ENCODE measurements at places on chromosomes 3 and 15.

GRCh38 chr3:143351895-143352608 is 232.5 kb downstream of the CHST2 start:
- DNase-seq = no peak

DNA sequence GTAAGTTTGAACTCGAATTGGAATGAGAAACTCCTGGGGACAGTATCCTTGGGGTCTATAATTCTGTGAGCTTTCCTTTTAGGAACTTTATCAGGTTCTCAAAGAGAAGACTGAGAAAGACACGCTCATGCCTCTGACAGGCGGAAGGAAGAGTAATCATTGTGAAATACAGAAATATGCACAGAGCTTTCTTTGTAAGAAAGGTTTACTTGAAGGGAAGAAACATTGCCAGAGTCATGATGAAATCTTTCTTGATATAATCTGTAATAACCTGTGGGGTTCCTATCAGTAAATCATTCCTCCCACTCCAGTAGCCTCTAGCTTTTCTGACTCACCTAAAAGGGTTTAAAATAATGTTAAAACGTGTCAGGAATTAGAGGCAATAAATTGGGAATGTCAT is 83.6 kb upstream of the CCDC39 start:
- DNase-seq = no peak

DNA sequence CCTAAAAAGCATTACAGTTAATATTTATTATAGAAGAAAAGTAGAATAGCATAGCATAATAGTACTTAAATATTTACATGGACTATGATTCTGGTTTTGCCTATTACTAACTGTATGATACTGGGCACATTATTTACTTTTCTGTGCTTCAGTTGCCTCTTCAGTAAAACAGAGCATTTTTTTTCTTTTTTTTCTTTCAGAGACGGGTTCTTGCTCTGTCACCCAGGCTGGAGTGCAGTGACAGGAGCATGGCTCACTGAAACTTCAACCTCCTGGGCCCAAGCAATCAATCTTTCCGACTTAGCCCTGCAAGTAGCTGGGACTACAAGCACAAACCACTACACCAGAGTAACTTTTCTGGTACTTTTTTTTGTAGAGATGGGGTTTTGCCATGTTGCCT is 47.0 kb downstream of the GYG1 start:
- DNase-seq = no peak

DNA sequence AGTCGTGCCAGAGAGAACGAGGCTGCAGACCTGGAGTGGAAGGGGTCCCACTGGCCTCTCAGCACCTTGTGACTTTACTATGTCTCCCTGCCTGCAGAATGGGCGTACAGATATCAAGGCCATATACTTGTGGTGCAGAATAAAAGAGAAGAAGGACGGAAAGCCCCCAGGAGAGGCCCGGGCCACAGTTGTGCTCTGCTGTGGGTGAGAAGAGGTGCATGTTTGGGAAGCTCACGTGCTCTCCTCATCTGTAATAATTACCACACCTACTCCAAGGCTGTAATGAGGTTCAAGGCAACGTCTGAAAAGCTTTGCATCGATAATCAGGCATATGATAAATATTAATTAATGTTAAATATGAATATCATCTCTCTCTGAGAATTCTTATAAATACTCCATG is 58.0 kb downstream of the MGLL start:
- DNase-seq = no peak

GRCh38 chr15:31262901-31263671 is 63.5 kb upstream of the KLF13 start:
- DNase-seq = no peak

GRCh38 chr15:61038387-61038786 is 190.7 kb downstream of the RORA start:
- peak; percentile 9 for DNase-seq

DNA sequence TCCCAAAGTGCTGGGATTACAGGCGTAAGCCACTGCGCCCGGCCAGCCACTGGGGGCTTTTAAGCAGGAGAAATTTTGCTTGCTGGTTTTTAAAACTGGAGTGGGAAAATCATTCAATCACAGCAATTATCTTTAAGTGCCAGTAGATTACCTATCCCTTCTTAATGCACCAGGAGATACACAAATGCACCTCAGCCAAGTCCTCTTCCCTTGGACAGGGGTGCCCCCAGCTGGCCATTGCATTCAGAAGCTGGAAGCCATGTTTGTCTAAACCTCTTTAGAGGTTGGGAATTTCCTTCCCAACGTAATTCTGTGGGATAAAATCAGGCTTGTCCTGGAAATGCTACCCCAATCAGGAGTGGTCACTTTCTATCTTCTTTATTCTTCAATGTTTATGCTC is 26.6 kb downstream of the MIX23 start:
- peak; percentile 21 for DNase-seq

GRCh38 chr3:186669378-186670084 is 3.7 kb downstream of the HRG start:
- DNase-seq = no peak

GRCh38 chr3:35664460-35664919 is 25.2 kb downstream of the ARPP21 start:
- DNase-seq = peak; percentile 4

GRCh38 chr3:158453865-158454264 is 117.1 kb upstream of the MLF1 start:
- no peak for DNase-seq

DNA sequence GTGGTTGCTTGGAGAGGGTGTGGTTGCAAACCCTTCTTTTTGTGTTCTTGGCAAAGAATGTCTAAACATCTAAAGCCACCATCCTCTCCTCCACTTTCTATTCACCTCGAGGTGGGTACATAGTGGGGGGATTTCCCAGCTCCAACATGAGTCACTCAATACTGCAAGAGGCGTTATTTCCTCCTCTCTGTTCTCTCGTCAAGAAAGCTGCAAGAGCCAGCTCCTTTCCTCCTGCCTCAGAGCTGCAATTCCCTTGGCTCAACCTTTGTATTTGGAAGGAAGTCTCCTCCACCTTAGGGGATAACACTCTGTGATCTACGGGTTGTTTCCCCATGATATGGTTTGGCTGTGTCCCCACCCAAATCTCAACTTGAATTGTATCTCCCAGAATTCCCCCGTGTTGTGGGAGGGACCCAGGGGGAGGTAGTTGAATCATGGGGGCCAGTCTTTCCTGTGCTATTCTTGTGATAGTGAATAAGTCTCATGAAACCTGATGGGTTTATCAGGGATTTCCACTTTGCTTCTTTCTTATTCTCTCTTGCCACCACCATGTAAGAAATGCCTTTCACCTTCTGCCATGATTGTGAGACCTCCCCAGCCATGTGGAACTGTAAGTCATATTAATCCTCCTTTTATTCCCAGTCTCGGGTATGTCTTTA is 138.4 kb downstream of the PLCL2 start:
- DNase-seq = peak; percentile 1

DNA sequence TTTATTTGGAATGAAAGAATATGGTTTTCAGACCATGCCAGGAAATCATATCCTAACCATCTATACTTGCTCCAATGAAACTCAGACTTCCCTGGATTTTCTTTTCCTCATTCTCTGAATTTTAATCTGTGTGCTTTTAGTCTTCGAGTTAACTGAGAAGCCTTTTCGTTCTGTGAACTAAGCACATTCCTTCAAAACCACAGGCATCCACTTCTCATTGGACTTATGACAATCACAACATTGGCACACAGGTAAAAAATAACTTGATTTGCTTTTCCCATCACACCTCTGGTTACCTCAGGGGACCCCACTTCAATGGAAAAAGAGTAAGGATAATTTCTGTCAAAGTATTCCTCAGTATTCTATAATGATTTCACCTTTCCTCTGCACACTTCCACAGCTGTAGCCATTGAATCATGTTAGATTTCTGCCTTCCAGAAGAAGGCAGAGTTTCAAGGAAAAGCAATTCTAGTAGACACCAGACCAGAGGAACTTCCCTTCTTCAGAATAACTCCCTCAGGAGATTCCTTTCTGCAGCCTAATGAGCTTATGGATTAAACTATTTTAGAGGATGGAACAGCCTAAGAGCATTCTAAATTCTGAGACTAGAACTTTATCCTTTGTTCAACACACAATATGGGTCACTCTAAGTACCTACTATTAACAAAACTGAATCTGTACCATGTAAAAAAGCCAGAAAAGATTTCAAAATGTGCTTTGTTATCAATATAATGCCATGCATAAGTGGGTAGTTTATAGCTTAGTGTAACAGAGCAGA is 15.9 kb downstream of the COMMD2 start:
- no peak for DNase-seq

DNA sequence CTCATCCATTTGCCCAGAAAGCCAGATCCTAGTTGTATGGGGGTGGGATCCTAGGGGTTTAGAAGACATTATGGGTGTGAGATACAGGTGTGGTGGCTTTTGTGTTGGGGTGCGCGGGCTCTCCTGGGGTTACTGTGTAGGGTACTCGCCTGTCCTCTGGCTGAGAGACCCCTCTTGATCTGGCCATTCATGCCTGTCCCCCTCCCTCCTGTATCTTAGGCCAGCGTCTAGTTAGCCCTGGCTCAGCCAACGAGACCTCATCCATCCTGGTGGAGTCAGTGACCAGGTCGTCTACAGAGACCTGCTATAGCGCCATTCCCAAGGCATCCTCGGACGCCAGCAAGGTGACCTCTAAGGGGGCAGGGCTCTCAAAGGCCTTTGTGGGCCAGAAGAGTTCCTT is 41.4 kb downstream of the DNASE1L3 start:
- DNase-seq = no peak

- peak; percentile 1 for DNase-seq
These were observed 25.9 kb downstream of the RAD18 start for GRCh38 chr3:8937064-8938020.

- DNase-seq = no peak
These were observed 10.4 kb downstream of the TEX264 start for GRCh38 chr3:51681453-51681852.

DNA sequence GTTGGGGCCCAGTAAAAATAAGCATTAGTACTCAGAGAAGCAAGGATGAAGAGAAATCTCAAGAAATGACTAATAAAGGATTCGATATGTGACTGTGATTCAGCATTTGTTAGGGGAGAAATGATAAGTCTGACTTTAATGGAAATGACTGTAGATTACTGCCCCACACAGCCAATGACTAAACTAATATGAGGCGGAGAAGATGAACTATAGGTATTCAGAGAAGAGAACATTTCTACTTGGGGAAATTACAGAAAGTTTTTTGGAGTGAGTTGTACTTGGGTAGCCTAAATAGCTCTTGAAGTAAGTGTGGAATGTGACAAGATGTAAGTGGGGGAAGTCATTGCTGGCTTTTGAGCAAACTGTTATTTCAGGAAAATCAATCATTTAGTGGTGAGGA is 380.0 kb downstream of the PDCD6IP start:
- no peak for DNase-seq

DNA sequence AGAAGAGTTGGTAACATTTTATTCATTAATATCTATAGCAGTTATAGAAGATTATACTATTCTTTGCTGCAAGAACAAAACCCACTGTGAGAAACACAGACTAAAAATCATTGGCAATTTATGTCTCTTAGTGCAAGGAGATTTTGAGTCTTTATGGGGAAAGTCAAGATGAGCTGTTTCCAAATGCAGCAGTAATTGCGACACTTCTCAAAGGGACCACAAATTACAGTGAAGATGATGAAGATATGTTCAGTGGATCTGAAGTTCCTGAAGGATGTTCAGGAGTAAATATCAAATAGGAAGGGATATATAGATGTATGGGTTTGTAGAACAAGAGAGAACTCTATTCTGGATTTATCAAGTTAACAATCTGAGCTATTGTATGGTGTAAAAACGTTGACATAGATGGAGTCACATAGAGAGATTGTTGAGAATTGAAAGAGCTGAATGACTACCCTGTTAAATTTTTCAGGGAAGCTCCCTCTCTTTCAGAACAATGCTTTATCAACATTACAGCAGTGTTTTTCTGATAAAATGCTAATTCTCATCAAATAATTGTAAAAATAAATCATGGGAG is 71.8 kb downstream of the DTWD1 start:
- DNase-seq = no peak

DNA sequence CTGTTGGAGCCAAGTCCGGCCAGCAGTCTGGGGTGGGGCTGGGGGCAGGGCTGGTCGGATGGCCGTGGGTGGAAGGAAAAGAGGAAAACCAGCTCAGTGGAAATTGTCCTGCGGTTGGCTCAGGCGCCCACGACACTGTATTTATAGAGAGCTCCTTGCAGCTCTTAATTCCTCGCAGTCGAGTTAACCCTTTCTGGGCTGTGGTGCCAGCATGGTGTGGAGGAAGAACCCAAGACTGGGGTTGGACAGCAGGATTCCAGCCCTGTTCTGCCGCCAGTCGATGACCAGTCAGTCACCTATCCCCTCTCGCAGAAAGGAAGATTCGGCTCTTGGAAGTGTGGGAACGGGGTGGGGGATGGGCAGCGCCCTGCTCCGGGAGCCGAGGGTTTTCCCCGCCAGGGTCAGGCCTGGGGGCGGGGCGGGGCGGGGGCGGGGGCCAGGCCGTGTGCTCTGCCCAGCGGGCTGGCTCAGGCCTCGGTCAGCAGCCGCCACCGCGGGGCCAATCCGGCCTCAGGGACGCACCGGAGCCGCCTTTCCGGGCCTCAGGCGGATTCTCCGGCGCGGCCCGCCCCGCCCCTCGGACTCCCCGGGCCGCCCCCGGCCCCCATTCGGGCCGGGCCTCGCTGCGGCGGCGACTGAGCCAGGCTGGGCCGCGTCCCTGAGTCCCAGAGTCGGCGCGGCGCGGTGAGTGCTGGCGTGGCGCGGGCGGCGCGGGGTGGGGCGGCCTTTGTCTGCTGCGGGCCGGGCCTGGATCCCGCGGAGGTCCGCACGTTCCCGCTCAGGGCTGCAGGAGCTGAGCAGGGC is at the start of gene CD276:
Gene CD276, plus strand, starts transcription at position 607 of the 804 bp plus-strand sequence. CDS start 15,257 bp downstream, outside the sequence.
- peak; percentile 87 for DNase-seq

- DNase-seq = no peak
These were observed 37.6 kb upstream of the RHCG start for GRCh38 chr15:89533861-89534544.

DNA sequence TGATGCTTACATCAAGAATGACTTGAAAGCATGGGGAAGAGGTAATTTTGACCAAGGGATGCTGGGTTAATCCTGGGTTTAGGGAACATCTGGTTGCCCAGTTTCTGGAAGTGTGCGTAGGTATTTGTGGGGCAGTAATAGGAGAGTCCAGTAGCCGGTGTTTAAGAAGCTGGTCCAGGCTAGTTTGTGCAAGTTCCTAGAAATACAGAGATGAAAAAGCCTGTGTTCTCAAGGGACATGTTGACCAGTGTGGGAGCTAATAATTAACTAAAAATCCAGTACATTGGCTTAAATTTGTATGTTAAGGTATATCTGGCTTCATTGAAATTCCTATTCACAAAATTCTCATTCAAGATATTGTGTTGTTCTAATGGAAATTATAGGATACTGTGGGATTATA is 51.2 kb downstream of the UBE2E2 start:
- no peak for DNase-seq

DNA sequence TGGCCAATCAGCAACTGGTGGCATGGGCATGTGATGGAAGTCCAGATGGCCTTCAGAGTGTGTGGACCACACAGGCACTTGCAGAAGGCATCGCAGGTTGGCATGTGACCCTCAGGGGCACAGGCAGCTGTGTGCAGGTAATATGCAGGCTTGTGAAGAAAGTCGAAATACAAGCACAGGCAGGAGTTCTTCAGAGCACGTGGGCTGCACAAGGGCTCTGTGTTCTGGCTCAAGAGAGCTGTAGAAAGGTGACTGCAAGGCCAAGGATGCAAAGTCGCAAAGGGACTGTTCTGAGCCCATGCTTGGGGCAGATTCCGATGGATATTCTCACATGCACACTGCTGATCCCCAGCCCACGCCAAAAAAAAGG is 8.3 kb downstream of the LRRC2 start:
- peak; percentile 5 for DNase-seq

All from MG63 (cell line).